Urinary bladder (tissue), 4 donors: ENCODE measurements at places on chromosomes 1 and 21. TPM values are rescaled to one million over a fixed set of nuclear protein-coding genes. Genes with fewer than 3 reads are reported as not detected.

The LCE1B gene
- total RNA-seq = not detected

The S100A7 gene
- total RNA-seq = not detected

The CHODL gene
- 31.8 TPM for total RNA-seq

The WNT9A gene
- 2.7 TPM for total RNA-seq

The SEC22B gene
- total RNA-seq = 81.6 TPM

The C1orf21 gene
- 100 TPM for total RNA-seq

The ANKRD65 gene
- total RNA-seq = 5.8 TPM

The ANKRD45 gene
- total RNA-seq = 0.63 TPM

The PODN gene
- total RNA-seq = 17.1 TPM

The CALML6 gene
- 0.37 TPM for total RNA-seq

The RIPK4 gene
- total RNA-seq = 8.8 TPM

The COA6 gene
- total RNA-seq = 20.8 TPM

The HPDL gene
- 0.74 TPM for total RNA-seq

The ADAMTS1 gene
- 96.6 TPM for total RNA-seq
